ENCODE measurements at places on chromosomes 1 and 21.

- no peak for DNase-seq
Observed at GRCh38 chr1:43968348-43968948, 1.4 kb upstream of the DPH2 start.

DNA sequence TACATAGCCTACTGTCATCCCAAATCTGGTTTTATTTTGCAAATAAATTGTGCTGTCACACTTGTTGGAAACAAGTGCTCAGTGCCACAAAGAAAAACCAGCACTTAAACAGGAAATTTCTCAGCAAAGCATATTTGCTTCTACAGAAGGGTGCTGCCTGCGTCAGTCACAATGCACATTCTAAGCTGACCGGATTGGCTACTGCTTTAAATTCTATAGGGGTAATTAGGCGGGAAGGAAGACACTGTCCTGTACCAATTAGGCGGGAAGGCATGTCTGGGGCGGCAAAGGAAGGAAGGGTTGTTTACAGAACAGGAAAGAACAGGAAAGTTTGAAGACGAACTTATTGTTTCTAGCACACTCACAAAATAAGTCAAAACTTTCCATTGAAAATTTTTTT lies 2.8 kb downstream of the IFI16 start:
- DNase-seq, result no peak

DNA sequence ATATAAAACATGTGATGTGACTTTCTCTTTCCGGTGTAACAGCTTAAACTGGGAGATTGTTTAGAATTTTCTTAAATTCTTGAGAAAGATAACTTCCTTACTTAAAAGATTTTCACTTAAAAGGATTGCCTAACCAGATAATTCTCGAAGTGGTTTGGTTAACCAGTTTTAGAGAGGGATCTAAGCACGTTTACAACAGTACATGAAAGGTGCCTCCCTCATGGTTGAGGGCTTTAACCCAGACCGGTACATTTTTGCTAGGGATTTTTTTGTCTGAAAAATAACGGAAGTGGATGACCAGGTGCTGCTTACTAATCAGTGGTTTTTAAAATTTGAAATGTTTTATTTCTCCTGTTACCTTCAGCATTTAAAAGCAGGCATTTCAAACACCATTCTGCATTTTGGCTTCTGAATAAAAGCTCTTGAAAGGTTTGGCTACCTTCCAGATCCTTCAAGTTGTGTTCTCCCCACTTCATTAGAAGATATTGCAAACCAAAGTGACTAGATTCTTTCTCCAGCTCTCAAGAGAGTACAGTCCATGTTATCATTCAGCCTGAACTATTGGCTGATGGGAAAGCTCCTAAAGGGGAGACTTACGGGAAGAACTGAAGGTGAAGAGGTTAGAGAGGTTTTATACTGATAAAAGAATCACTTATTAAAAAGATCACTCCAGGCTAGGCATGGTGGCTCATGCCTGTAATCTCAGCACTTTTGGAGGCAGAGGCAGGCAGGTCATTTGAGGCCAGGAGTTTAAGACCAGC lies 12.8 kb downstream of the S100PBP start:
- DNase-seq, result no peak

DNA sequence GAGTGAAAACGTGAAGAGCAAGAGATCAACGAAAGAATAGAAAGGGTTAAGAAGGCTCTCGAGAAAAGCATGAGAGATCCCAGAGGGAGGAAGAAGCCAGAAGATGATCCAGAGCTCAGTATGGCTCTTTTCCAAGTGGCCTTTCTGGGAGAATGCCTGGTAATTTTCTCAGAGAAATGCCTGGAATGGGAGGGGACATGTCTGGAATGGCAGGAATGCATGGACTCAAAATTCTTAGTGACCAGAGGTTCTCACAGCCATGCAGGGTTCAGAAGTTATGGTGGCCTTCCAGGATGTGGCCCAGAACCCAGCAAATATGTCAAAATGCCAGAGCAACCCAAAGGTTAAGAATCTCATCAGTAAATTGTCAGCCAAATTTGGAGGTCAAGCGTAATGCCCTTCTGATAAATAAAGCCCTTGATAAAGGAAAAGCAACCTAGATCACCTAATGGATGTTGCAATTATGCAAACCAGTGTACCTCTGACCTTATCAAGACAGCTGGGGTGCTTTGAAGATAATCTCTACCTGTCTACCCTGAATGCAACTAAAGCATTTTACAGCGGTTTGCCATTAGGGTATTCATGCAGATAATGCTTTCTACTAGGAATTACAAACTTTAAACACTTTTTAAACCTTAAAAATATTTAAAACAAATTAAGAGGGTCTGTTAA lies 53.1 kb downstream of the NBPF6 start:
- no peak for DNase-seq

DNA sequence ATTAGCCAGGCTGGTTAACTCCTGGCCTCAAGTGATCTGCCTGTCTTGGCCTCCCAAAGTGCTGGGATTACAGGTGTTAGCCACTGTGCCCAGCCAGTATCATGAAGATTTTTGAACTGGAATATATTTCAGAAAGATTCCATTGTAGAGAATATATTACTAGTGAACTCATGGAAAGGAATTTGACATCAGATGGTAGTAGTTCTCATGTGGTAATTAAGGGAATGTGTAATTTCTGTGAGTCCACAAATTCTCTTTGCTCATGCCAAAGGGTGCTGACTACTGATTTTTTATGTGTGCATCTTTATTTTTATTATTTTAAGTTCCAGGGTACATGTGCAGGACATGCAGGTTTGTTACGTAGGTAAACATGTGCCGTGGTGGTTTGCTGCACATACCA lies 10.4 kb downstream of the DTL start:
- no peak for DNase-seq

DNA sequence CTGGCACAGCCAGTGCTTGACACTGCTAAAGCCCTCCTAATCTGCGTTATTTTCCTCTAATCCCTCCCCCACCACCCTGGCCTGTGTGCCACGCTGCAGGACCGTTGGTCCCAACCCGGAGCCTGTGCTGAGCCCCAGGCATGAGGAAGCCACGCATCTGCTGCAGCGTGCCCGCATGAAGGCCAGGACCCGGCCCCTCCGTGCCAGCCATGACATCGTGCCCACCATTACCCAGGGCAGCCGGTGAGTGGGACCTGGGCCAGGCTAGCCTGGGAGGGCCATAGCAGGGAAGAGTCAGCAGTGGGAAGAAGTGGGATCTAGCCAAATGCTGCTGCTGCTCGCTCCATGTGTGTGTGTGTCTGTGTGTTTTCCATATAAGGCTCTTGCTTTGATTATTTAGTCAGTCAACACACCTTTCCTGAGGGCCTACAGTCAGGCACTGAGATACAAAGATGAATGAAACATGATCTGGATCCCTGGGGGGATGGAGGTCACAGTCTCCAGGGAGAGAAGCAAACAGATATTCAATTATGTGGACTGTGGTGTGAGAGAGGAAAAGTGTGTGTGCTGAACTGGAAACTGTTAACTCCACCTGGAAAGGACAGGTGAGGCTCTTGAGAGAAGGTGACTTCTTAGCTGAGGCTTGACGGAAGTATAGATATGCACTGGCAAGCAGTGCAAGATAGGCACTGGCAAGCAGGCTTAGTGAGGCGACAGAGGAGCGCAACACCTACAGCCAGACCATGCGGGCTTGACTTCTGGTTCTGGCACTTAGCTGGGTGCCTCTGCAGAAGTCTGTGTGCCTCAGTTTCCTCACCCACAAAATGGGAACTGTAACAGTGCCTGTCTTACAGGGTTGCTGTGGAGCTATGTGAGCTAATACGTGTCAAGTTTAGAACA lies 15.9 kb downstream of the KIAA1614 start:
- no peak for DNase-seq

DNA sequence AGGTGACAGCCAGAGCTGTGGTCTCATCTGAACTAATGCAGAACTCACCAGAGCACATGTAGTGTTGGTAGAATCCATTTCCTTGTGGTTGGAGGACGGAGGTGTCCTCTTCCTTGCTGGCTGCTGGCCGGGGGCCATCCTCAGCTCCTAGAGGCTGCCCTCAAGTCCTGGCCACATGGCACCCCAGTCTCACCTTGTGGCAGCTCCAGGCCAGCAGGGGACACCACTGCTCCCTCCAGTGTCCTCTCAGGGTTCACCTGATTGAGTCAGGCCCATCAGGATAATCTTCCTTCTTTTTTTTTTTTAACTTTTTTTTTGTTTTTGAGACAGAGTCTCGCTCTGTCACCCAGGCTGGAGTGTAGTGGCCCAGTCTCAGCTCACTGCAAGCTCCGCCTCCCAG lies 2.9 kb downstream of the KCNE1 start:
- no peak for DNase-seq

- no peak for DNase-seq
Observed at GRCh38 chr1:84538599-84538998, 32.2 kb upstream of the GNG5 start.

DNA sequence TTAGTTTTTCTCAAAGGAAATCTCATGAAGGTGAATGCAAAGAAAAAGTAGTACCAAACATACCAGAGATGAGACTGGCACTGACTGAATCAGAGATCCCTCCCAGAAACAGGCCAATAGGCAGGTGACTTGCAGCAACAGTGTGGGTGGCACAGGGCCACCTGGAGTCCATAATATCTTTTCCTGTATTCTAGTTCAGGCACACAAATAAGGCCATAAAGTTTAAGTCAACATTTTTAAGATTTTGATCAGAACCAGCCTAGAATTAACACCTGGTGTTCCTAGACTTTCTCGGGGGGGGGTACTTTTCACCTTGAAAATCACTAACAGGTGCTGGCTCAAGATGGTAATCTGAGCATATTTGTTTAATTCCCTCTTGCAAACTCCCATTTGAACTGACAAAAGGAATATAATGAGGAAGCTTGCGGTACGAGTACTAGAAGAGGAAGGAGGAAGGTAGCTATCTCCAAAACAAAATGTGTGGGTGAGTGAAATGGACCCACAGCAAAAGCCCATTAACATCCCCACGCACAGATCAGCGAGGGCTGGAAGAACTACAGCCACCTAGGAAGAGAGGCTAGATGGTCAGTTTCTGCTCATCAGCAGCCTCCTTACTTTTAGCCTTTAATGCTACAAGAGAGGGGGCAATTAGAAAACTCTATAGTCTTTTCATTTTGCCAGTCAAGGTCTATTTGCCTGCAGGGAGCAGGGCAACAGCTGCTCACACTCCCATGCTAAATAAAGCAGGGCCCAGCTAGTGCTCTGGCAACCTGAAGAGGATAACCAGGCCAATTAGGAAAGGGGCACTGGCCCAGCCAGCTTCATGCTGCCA lies 18.9 kb downstream of the SDE2 start:
- no peak for DNase-seq

Data from stimulated activated CD8-positive, alpha-beta memory T cell treated with anti-CD3 and anti-CD28 coated beads, Interleukin-15, amount 100 ng/mL, for 24 hours (primary cell).